Lower lobe of right lung (tissue), 2 donors: ENCODE measurements at places on chromosomes 6 and 20. TPM values are rescaled to one million over a fixed set of nuclear protein-coding genes. Genes with fewer than 3 reads are reported as not detected.

MYL9 gene
- 274 TPM for total RNA-seq

GRCh38 chr20:53130795-53131194 lies 158.6 kb downstream of the TSHZ2 start:
- no peak for DNase-seq
- no peak overlapping the region for H3K27ac ChIP-seq
- H3K4me1 ChIP-seq, result no peaks in the 10 kb centered on the region
- H3K36me3 ChIP-seq, result no peaks in the 10 kb centered on the region
- no peak overlapping the region for H3K4me3 ChIP-seq
- no peaks in the 10 kb centered on the region for H3K27me3 ChIP-seq

PAX1 gene
- not detected for total RNA-seq

GRCh38 chr6:121592261-121592935 lies 157.0 kb downstream of the GJA1 start:
- no peaks in the 10 kb centered on the region for H3K36me3 ChIP-seq
- DNase-seq, result no peak
- no peaks in the 10 kb centered on the region for H3K4me1 ChIP-seq
- H3K4me3 ChIP-seq, result no peak overlapping the region
- no peaks in the 10 kb centered on the region for H3K27me3 ChIP-seq
